Naive thymus-derived CD8-positive, alpha-beta T cell (primary cell): ENCODE measurements at places on chromosomes 11 and 22.
A peak's percentile ranks its signal among the peaks of the same experiment; 100 is the strongest.

DNA sequence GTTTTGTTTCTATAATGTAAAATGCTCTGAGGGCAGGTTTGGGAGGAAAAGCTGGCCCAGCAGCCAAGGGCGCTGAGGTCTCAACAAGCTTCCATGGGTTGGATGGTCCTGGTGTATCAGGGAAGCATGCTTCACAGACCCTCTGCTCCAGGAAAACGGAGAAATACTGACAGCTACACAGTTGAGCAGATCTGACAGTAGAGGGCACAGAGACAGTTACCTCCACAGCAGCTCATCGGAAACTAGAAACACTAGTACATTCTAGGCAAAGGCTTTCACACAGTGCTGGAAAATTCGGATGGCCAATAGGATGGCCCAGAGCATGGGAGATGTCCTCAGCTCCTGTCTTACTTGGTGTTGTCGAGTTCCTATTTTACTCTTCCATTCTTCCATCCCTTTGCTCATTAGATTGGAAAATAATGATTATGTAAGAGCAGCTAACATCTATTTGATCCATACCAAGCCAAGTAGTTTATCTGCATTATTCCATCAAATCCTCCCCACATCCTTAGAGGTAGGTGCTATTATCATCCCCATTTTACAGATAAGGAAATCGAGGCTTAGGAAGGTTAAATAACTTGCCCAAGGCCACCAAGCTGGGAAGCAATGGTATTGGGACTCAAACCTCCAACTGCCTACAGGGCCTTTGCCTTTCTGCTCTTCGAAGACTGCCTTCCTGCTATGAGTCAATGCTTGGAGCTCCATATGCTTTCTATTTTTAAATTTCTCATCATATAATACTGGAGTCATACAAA, 28.3 kb downstream of the LMO2 start:
- H3K27me3 ChIP-seq, result peaks cover 32% of the 10 kb centered on the region
- no peak for DNase-seq
- no peak overlapping the region for H3K27ac ChIP-seq
- H3K4me1 ChIP-seq, result peaks cover 8% of the 10 kb centered on the region
- no peak overlapping the region for H3K4me3 ChIP-seq
- H3K36me3 ChIP-seq, result no peaks in the 10 kb centered on the region

- DNase-seq, result no peak
- no peaks in the 10 kb centered on the region for H3K36me3 ChIP-seq
- no peak overlapping the region for H3K27ac ChIP-seq
- peaks cover 2% of the 10 kb centered on the region for H3K27me3 ChIP-seq
- no peak overlapping the region for H3K4me3 ChIP-seq
These were observed 215.2 kb upstream of the CHORDC1 start for GRCh38 chr11:90438069-90438468.

- no peak for DNase-seq
- peaks cover 5% of the 10 kb centered on the region for H3K27me3 ChIP-seq
- H3K4me3 ChIP-seq, result no peak overlapping the region
- no peaks in the 10 kb centered on the region for H3K36me3 ChIP-seq
These were observed 194.6 kb upstream of the CCDC90B start for GRCh38 chr11:83480811-83481210.

- no peak overlapping the region for H3K27ac ChIP-seq
- H3K27me3 ChIP-seq, result peaks cover 2% of the 10 kb centered on the region
- H3K4me3 ChIP-seq, result no peak overlapping the region
- H3K4me1 ChIP-seq, result no peaks in the 10 kb centered on the region
These were observed 97.5 kb upstream of the PRR5 start for GRCh38 chr22:44604455-44604854.

- no peaks in the 10 kb centered on the region for H3K36me3 ChIP-seq
- H3K27ac ChIP-seq, result no peak overlapping the region
- H3K4me3 ChIP-seq, result no peak overlapping the region
- no peak for DNase-seq
- H3K4me1 ChIP-seq, result no peaks in the 10 kb centered on the region
- no peaks in the 10 kb centered on the region for H3K27me3 ChIP-seq
These were observed 149.3 kb upstream of the DDI1 start for GRCh38 chr11:103887001-103887658.

DNA sequence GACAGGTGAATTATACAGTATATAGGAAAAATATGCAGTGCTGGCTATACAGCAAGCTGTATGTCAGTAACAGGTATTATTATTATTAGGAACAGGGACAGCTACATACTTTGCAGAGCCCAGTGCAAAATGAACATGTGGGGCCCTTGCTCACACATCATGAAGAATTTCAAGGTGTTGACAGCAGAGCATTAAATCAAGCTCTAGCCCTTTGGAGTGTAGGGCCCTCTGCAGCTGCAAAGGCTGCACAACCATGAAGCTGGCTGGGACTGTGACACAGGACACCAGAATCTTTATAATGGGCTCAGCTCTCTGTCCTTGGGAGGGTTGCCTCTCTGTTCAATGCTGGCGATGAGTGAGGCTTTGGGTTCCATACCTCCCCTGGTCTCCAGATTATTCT, 44.9 kb upstream of the DAGLA start:
- no peak overlapping the region for H3K27ac ChIP-seq
- peaks cover 2% of the 10 kb centered on the region for H3K27me3 ChIP-seq
- no peak overlapping the region for H3K4me3 ChIP-seq
- no peak for DNase-seq
- no peaks in the 10 kb centered on the region for H3K4me1 ChIP-seq
- H3K36me3 ChIP-seq, result no peaks in the 10 kb centered on the region

DNA sequence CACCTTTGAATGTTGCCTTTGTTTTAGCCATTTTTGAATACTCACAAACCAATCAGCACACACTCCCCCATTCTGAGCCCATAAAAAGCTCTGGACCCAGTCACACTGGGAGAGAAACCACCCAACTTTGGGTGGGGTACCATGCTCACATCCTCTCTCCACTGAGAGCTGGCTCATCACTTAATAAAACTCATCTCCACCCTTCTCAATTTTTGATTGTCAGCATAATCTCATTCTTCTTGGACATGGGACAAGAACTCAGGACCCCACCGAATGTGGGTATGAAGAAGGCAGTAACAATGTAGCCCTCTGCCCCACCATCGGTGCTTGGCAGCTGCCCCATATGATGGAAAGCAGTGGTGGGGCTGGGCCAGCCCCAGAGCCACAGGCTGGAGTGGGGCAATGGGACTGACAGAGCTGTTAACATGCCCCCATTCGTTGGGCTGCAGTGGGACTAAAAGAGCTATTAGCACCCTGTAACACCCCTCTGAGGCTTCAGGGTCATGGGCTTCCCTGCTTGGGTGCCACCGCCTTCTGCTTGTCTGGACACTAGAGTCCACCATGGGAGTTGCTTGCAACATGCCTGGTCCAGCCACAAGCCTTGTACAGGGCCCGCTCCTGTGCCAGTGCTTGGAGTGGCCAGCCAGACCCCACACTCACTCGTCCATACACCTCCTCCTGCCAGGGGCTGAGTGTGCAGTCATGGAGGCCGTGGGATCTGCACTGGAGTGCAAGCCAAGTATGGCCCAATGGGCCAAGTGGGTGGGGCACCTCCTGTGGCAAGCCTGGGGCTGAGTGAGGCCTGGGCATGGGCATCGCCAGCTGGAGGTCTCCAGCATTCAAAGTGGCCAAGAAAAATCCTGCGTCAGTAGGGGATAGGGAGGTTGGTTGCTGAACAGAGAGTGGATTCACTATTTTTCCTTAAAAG, 471.1 kb downstream of the TBC1D22A start:
- peaks cover 5% of the 10 kb centered on the region for H3K27me3 ChIP-seq
- no peaks in the 10 kb centered on the region for H3K4me1 ChIP-seq
- no peak for DNase-seq
- no peak overlapping the region for H3K4me3 ChIP-seq
- H3K36me3 ChIP-seq, result no peaks in the 10 kb centered on the region
- H3K27ac ChIP-seq, result no peak overlapping the region

GRCh38 chr11:10381736-10382135, 73.3 kb upstream of the AMPD3 start:
- no peaks in the 10 kb centered on the region for H3K4me1 ChIP-seq
- H3K4me3 ChIP-seq, result no peak overlapping the region
- no peaks in the 10 kb centered on the region for H3K36me3 ChIP-seq
- peaks cover 19% of the 10 kb centered on the region for H3K27me3 ChIP-seq
- DNase-seq, result no peak

GRCh38 chr11:11332141-11332710, 20.8 kb downstream of the CSNK2A3 start:
- no peaks in the 10 kb centered on the region for H3K36me3 ChIP-seq
- H3K4me1 ChIP-seq, result no peaks in the 10 kb centered on the region
- H3K4me3 ChIP-seq, result no peak overlapping the region
- H3K27ac ChIP-seq, result no peak overlapping the region

DNA sequence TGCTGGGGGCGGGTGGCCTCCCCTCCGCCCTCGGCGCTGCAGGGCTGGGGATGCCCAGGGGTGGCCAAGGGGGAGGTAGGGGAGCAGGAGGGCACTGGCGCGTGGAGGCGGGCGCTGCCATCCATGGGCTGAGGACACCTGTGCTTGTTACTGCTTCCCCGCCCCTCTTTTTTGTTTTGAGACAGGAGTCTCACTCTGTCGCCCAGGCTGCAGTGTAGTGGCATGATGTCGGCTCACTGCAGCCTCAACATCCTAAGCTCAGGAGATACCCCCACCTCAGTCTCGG, 683 bp upstream of the FADS3 start:
- DNase-seq, result no peak
- H3K4me3 ChIP-seq, result peak overlapping the region; percentile 75
- peaks cover 6% of the 10 kb centered on the region for H3K4me1 ChIP-seq
- H3K27ac ChIP-seq, result no peak overlapping the region

GRCh38 chr11:65709661-65710060, 2.4 kb upstream of the KAT5 start:
- no peak overlapping the region for H3K27ac ChIP-seq
- no peaks in the 10 kb centered on the region for H3K27me3 ChIP-seq
- peak overlapping the region; percentile 14 for H3K4me3 ChIP-seq
- H3K4me1 ChIP-seq, result peaks cover 36% of the 10 kb centered on the region
- no peak for DNase-seq

DNA sequence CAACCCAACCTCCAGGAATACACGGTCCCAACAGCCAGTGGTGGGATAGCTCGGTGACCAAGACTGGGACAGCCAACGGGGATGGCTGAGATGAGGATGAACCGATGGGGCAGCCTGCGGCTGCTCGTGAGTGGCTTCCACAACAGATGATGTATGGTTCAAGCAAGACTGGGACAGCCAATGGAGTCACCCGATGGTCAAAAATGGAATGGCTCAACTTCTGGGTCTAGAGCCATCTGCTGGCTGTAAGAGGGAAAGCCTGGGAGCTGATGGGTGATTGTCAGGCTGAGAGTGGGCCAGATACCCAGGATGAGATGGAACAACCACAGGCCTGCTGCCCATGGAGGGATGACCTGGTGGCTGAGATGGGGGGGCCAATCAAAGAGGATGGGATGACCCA, 35.5 kb downstream of the SYT7 start:
- no peak overlapping the region for H3K4me3 ChIP-seq
- no peaks in the 10 kb centered on the region for H3K36me3 ChIP-seq
- peaks cover 58% of the 10 kb centered on the region for H3K27me3 ChIP-seq
- DNase-seq, result no peak
- H3K4me1 ChIP-seq, result no peaks in the 10 kb centered on the region

DNA sequence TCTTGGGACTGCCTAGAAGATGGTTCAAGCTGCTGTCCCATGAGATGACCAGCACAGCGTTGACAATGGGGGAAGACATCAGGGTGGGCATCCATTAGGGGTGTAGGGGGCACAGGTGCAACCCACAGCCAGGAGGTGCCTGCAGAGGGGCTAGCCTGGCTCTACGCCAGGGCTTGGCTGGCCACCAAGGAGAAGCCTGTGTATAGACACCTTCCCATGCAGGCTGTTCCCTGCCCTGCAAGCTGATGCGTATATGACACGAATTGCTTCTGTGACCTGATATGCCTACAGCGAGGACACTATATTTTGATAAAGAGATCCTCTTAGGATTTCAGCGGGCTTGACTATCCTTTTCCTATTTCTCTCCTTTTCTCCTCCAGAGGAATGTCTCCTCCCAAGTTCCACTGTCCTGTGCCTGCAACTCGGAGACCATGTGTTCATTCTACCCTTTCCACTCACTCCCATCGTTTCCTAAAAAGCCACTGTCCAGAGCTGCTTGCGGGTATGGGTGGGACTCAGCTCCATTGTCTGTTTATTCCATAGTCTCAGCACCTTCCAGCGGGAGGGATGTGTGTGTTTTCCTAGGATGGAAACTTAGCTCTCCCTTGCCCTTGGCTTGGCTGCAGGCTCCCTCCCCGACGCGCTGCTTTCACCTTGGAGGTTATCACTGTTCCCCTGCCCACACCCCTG, 56.1 kb downstream of the ST14 start:
- H3K27me3 ChIP-seq, result no peaks in the 10 kb centered on the region
- no peak overlapping the region for H3K4me3 ChIP-seq
- DNase-seq, result no peak
- H3K36me3 ChIP-seq, result no peaks in the 10 kb centered on the region
- no peaks in the 10 kb centered on the region for H3K4me1 ChIP-seq

DNA sequence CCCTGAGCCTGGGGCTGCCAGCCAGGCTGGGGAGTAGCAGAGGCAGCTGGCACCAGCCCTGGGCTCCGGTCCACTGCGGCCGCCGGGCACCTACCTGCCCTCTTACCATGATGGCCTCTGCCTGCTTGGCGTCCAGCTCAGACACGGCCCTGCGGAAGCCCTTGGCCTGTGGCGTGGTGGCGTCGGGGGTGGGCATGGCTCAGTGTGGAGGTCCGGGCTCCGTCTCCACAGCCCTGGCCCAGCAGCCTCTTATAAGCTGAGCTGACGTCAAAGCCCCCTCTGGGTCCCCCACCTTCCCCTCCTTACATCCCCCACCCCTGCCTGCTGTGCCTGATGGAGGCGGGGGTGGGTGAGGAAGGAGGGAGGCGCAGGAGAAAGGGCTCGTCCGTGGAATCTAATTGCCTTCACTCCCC, at the start of gene TH:
TH (minus strand) TSS at position 225 of the 413 bp plus-strand sequence; CDS start at position 196, 29 bp downstream.
- no peaks in the 10 kb centered on the region for H3K4me1 ChIP-seq
- H3K27ac ChIP-seq, result no peak within 1 kb of the TSS
- DNase-seq, result no peak

GRCh38 chr11:27907091-27907490, 200.9 kb downstream of the KIF18A start:
- peaks cover 3% of the 10 kb centered on the region for H3K4me1 ChIP-seq
- peaks cover 4% of the 10 kb centered on the region for H3K27me3 ChIP-seq
- no peak for DNase-seq
- H3K36me3 ChIP-seq, result no peaks in the 10 kb centered on the region
- no peak overlapping the region for H3K27ac ChIP-seq
